Right hindlimb (tissue), 1 donor: ENCODE measurements at places on chromosomes 4 and X.

DNA sequence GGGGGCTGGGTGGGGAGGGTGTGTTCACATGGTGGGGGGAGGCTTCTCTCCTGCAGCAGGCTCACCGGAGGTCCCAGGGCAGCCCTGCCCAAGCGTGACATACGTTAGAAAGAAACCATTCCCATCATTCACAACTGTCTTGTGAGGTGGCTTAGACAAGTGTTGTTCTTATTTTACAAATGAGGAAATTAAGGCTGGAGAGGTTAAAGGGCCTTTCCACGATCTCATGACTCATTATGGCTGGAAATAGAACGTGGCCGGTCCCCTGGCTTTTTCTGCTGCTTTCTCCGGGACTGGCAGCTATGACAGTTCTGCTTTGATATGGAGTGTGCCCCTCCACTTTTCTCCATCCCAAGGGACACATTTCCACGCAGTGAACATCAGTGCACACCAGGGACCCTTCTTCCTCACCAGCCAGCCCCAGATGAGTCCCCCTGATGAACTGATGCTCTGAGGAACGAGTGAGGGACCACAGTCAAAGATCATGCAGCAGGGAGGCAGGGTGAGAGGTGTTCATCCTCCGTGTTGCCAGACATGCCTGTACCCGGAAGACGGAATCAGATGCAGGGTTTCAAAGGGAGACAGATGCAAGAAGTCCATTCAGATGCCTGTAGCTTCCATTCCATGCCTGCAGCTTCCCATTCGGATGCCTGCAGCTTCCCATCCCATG lies 64.0 kb upstream of the ACSL1 start:
- no peak for DNase-seq

DNA sequence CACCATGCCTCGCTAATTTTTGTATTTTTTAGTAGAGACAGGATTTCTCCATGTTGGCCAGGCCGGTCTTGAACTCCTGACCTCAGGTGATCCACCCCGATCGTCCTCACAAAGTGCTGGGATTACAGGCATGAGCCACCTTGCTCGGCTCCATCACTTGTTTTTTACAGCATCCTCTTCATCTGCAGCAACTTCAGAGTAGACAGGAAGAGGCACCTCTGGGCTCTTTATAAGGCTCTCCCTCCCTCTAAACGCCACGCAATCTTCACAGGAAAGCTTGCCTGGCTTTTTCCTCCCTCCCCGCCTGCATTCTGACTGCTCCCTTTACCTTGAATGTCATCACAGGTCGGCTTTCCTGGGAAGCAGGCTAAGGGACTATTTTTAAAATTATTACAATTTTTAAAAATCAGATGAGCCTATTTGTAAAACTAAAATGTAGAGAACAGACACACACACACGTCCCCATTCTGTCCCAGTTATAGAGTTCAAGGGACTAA lies 111.5 kb upstream of the LDB2 start:
- DNase-seq: no peak

DNA sequence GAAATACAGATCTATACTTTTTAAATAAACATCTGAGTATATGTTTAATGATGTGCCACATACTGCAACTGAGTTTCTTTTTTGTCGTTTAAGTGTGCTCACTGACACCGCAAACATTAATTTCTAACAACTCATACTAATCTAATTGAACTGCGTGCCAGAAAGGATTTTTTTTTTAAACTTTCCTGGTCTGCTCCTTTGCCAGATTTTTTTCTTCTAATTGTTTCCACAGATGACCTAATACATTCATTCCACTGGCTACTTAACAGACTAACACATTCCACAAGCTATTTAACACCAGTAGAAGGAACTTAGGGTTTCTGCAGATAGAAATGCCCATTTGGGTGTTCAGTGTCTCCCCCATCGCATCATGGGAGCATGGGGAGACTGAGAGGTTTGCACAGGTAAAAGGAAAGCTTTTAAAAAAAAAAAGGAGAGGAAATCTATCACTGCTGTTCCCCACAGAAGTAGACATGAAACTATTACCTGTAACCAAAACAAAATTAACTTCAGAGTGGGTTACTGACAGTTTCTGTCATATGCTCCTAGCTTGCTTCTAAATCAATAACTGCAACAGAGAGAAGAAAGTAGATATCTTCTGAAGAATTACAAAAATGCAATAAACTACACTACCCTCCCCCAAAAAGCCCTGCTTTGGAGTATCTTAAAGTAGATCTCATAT lies 31.6 kb downstream of the SH3KBP1 start:
- no peak for DNase-seq

GRCh38 chrX:113726009-113726408 lies 857.9 kb upstream of the HTR2C start:
- no peak for DNase-seq

GRCh38 chr4:3174371-3175338 lies 74.3 kb upstream of the MSANTD1 start:
- no peak for DNase-seq

- no peak for DNase-seq
Observed at GRCh38 chr4:75235359-75235951, 278.7 kb downstream of the RCHY1 start.

DNA sequence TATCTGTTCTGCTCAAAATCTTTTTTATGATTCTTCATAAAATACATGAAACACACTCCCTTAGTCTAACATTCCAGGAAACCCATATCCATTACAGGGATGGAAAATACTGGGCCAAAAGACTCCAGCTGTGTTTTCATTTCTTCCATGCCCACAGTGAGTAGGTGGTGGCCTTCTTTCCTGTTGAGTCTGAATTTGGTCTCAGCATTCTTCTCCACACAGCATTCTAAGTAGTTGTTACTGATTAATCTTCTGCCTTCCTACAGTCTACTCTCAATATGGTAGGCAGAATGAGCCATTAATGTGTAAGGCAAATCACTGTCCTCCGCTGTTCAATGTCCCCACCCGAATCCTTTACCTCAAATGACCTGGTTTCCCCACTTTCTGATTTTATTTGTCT lies 370.6 kb upstream of the RPS6KA3 start:
- DNase-seq: no peak

DNA sequence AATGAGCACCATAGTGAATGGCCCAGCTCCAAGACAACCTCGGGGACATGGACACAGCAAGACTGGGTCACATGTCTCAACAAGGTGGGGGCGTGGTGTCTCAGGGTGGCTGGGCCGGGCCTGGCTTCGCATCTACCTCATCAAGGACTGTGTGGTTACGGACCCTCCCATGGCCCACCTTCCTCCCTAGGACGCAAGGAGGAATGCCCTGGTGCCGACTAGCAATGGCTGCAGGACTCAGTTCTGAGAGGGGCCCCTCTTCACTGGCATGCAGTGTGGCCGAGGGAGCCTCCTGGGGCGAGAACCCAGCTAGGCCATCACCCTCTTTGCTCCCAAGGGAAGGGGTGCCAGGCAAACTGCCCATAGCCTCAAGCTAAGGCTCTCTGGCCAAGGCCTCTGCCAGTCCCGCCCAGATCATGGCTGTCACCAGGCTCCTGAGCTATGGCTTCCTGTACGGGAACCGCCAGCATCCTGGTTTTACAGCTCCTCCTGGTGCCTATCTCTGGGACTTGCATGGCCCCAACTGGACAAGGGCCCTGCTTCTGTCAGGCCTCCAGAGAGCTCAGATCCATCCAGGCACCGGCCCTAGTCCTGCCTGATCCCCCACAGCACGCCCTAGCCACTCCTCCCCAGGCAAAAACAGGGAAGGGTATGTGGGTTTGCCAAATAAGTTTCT lies 218.0 kb upstream of the AGTR2 start:
- no peak for DNase-seq

GRCh38 chrX:54171527-54172250 lies 11.4 kb downstream of the FAM120C start:
- no peak for DNase-seq

DNA sequence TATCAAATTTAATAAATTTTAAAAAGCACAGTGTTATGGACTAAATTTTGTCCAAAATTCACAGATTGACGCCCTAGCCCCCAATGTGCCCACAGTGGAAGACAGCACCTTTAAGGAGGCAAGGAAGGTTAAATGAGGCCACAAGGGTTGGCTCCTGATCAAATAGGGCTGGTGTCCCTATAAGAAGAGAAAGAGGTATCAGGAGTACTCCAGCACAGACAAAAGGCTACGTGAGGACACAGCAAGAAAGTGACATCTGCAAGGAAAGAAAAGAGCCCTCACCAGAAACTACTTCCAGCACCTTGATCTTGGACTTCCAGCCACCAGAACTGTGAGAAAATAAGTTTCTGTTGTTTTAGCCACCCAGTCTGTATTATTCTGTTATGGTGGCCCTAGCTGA lies 48.8 kb downstream of the FAM13A start:
- no peak for DNase-seq

- no peak for DNase-seq
Observed at GRCh38 chr4:36128689-36129088, 115.6 kb downstream of the ARAP2 start.

- DNase-seq: no peak
Observed at GRCh38 chr4:156933633-156934258, 37.9 kb downstream of the PDGFC start.

GRCh38 chrX:41096339-41096955 lies 11.2 kb downstream of the USP9X start:
- DNase-seq: no peak

- DNase-seq: no peak
Observed at GRCh38 chr4:152340818-152341217, 195.1 kb downstream of the FBXW7 start.

GRCh38 chr4:77599378-77599777 lies 6.2 kb upstream of the CXCL13 start:
- DNase-seq: no peak
